ENCODE measurements at places on chromosomes 1 and 21.

DNA sequence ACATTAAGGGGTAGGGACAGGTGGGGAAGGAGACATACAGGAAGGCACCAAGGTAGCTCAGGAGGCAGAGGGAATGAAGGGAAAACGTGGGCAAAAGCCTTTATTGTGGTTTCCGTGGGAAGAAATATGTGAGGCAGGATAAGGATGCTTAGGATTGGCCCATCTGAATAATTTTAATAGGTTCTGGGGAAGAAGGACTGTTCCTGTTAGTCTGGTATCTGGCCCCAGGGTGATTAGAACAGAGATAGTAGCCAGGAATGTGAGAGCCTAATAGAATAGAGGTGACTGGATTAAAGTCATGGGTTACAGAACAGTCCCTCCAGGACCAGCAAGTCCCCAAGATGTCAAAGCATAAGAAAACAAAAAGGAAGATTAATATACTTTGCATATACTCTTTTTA lies 545.2 kb upstream of the CAMK1G start:
- DNase-seq = no peak

- DNase-seq = peak; percentile 10
Measured at GRCh38 chr1:46223472-46223943, 20.4 kb downstream of the LURAP1 start.

DNA sequence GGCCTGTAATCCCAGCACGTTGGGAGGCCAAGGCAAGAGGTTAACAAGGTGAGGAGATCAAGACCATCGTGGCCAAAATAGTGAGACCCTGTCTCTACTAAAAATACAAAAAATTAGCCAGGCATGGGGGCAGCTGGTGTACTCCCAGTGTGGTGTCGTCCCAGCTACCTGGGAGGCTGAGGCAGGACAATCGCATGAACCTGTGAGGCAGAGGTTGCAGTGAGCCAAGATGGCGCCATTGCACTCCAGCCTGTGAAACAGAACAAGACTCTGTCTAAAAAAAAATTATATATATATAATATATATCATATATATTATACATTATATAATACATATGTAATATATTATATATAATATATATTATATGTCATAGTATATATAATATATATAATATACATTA lies 249.2 kb upstream of the TPTE start:
- DNase-seq = no peak

GRCh38 chr1:23167353-23168078 lies 1.1 kb downstream of the LUZP1 start:
- no peak for DNase-seq

GRCh38 chr1:207397525-207397926 lies 56.6 kb upstream of the CR2 start:
- no peak for DNase-seq

GRCh38 chr1:36349241-36349671 lies 25.8 kb upstream of the EVA1B start:
- no peak for DNase-seq
